ENCODE measurements at places on chromosomes 7 and 10.

DNA sequence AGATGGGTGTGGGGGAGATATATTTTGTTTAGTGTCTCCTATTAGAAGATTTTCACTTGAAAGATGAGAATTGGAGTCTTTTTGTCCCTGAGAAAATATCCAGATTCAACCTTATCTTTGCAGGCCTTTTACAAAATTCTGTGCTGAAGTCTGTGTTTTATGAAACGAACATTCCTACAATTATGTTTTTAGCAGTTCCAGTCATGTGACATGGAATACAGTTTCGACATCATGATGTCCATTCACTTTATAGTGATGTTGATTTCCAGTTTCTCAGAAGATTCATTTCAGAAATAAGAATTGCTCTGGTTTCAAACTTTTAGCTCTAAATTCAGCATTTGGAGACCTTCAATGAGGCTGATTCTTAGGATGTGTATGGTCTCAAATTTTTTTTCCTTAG, 54.4 kb downstream of the CACNB2 start:
- DNase-seq: no peak

DNA sequence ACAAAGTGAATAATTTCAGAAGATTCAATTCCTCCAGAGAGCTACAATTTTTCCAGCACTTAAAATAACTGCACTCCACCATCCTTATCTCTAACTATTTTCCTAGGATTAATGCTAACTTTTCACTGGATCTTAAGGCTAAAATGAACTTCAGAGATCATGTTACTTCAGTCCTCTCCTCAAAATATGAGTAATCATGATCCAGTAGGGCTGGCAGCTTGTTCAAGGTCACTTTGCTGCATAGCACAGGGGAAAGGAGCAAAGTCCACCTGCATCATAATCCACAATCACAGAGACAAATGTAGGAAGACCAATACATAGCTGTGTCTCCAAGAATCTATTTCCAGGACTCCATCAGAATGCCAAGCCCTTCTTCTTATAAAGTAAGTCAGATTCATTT, 150.3 kb downstream of the LRRTM3 start:
- no peak for DNase-seq

DNA sequence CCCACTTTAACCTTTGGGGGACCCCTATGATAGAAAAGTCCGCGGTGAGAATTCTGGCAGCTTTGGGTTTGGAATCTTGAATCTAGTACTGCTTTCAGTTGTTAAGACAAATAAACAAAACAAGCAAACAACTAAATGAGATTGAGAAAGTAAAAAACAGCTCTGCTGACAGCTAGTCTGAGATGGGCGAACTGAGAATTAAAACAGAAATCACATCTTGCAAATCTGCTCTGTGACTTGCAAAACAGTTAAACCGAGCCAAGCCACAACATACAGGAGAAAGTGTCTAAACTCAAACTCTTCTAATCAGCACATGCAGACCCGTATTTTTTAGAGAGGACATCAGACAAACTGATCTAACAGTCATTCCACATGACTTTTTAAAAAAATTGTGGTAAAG, 110.4 kb downstream of the SH2D4B start:
- DNase-seq: no peak

DNA sequence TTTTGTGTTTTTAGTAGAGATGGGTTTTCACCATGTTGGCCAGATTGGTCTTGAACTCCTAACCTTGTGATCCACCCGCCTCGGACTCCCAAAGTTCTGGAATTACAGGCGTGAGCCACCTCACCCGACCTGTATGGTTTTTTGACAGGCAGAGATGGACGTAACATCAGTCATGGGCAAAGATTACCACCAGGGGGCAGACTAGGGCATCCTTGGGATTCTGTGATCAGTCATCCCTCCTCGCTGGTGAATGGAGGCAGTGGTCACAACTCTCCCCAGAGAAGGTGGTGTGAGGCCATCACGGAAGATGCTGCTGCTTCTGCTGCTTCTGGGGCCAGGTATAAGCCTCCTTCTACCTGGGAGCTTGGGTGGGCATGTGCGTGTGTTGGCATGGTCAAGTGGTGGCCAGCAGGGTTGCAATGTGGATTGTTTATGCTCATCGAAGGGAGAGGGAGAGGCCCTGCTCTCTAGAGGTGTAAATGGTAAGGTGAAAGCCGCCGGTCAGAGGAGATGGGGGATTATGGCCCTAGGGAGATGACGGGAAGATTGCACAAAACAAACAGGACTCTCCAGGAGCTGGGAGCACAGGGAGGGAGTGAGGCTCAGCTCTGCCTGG, 122.7 kb upstream of the PRSS1 start:
- peak; percentile 43 for DNase-seq

GRCh38 chr10:110434489-110435096, 63.1 kb upstream of the DUSP5 start:
- no peak for DNase-seq

DNA sequence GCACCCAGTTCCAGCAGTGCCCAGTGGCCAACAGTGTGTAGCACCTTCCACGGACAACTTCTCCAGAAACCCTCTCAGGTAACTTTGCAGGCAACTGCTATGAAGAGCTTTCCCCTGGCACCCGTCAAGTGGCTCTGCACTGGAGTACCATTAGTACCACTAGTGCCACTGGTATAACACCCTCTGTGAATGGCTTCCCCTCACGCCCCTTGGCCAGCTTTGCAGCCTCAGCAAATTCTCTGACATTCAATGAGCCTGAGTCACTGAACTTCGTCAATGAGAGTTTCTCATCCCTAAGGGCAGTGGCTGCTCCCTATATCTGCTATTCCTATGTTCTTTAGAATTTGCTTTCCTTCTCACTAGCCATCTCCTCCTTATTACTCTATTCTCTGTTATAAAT, 7.6 kb upstream of the HERPUD2 start:
- DNase-seq: no peak

DNA sequence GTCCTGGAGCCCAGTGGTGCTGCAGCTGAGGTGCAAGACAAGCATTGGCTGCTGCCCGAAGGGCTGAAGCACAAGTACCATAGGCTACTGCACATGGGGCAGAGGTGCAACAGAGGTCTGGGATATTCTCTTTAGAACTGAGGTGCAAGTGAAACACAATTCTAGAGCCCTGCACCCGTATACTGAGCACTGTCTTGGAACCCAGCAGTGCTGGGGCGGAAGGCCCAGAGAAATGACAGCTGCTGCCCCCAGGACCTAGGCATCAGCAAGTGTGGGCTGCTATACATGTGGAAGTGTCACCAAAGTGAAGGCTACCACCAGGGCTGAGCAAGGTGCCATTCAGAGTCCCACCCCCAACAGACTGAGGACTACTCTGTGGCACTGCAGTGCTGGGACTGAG, 393.6 kb upstream of the STEAP1 start:
- no peak for DNase-seq

DNA sequence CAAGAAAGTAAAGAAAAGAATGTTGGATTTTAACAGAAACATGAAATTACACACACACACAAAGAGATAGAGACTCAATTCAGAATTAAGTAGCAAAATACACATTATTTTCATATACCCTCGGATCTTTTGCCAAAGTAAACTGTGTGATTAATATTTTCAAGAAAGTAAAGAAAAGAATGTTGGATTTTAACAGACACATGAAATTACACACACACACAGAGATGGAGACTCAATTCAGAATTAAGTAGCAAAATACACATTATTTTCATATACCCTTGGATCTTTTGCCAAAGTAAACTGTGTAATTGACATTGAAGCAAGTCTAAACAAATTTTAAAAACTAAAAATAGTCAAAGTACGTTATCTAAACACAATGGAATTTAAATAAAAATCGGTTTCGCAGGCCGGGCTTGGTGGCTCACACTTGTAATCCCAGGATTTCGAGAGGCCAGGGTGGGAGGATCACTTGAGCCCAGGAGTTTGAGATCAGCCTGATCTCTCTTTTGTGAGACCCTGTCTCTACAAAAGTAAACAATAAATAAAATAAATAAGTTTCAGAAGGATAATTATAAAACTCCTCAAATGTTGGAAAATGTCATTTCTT, 337.3 kb upstream of the MAGI2 start:
- peak; percentile 8 for DNase-seq

DNA sequence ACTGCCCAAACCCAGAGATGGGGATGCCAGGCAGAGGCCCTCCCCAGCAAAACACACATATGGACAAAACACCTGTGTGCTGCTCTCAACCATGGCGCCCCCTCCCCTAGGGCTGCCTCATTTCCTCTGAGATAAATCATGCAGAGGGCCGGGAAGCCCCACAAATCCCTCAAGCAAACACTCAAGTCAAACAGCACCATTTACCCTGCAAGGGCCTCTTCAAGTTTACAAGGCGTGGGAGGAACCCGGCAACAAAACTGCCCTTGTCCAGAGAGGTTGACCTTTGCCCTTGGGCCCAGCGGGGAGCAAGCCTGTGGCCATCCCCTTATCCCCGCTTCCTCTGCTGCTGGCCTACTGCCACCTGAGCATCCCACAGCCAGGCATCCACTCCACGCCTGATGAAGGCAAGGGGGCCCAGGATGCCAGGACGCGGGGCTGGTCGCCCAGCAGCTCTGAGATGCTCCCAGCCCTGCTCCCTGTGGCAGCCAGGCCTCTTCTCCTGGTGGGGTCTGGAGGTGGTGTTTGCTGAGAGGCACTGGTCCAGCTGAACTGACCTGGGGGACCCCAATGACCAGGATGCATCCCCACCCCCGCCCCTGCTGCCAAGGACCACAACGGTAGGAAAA, 77.4 kb downstream of the DLG5 start:
- no peak for DNase-seq

GRCh38 chr7:137590071-137590755, 246.7 kb upstream of the PTN start:
- DNase-seq: no peak

DNA sequence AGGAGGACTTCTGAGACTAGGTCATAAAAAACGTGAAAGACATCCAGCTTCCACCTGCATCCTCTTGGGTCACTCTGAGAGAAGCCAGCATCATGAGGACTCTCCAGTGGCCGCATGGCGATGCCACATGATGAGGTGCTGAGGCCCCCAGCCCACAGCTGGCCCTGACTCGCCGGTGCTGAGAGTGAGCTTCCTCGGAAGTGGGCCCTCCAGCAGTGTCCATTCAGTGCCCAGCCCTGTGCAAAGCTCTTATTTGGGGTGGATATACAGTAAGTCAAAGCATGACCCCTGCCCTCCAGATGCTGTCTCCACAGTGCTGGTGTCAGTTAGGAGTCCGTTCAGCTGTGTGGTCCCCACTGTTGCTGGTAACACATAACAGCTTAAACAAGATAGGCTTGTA, 93.6 kb upstream of the CHST15 start:
- no peak for DNase-seq

DNA sequence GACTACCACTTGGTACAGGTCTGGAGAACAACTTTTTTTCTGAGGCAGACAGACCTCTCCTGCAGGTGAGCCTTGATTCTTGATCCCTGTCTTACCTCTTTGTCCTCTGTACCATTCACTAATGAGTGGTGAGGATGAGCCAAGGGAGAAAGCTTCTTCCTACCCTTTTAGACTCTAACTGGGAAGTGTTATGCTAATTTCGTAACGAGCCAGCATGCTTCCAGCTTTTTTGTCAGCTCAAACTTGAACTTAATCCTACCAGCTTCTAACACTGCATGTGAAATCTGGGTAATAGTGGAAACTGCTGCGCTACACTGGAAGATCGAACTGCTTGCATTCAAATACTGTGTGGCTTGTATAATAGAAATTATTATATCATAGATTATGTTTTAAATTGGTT, 87.0 kb downstream of the NEUROD6 start:
- no peak for DNase-seq

GRCh38 chr10:27695706-27696105, 49.9 kb downstream of the MKX start:
- no peak for DNase-seq

DNA sequence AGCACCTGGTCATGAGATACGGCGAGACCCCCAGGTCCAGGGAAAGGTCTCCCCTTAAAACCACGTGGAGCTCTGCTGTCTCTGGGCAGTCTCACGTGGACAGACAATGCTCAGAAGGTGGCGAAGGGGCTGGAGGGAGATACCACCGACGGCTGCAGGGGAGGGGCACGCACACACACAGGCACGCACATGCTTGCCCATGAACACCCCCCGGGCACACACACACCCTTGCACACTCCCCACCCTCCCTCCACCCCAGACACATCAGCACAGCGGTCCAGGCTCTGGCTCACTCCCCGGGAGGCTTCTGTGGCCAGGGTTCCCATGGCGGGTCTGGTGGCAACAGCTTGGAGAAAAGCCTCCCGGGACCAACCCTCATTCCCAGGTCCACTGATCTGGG, 52.4 kb upstream of the TNRC18 start:
- no peak for DNase-seq

- no peak for DNase-seq
These were observed 242.4 kb upstream of the GLI3 start for GRCh38 chr7:42479452-42479815.

- DNase-seq: peak; percentile 62
These were observed 67.8 kb downstream of the GSAP start for GRCh38 chr7:77348371-77348813.

GRCh38 chr7:50147951-50148808, 55.1 kb upstream of the ZPBP start:
- DNase-seq: no peak

GRCh38 chr10:8051851-8052257, 2.6 kb upstream of the GATA3 start:
- DNase-seq: no peak
